ENCODE measurements at places on chromosomes 3 and 15. TPM values are rescaled to one million over a fixed set of nuclear protein-coding genes. Genes with fewer than 3 reads are reported as not detected.
A peak's percentile ranks its signal among the peaks of the same experiment; 100 is the strongest.

P2RY14 gene
- not detected for total RNA-seq

DNA sequence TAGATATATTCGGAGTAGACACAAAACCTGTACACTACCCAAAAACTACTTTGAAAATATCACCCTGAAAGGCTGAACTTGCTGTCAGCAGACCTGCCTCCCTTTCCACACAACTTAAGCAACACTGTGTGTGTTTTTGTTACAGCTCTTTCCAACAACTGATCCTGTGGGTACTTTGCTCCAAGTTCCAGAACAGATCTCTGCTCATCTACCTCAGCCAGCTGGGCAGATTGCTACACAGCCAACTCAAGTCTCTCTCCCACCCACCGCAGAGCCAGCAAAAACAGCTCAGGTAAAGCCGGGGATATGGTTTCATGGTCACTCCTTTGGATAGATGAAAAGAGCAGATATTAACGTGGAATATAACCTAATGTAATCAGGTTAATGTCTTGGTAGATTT, 19.7 kb upstream of the SLC22A13 start:
- H3K27me3 ChIP-seq = no peaks in the 10 kb centered on the region
- no peak overlapping the region for H3K27ac ChIP-seq
- no peak for DNase-seq
- peaks cover 11% of the 10 kb centered on the region for H3K4me1 ChIP-seq
- H3K4me3 ChIP-seq = no peak overlapping the region

- peaks cover 7% of the 10 kb centered on the region for H3K4me1 ChIP-seq
- peak; percentile 36 for DNase-seq
- H3K27me3 ChIP-seq = no peaks in the 10 kb centered on the region
Observed at GRCh38 chr15:96038650-96039049, 291.9 kb upstream of the NR2F2 start.

DNA sequence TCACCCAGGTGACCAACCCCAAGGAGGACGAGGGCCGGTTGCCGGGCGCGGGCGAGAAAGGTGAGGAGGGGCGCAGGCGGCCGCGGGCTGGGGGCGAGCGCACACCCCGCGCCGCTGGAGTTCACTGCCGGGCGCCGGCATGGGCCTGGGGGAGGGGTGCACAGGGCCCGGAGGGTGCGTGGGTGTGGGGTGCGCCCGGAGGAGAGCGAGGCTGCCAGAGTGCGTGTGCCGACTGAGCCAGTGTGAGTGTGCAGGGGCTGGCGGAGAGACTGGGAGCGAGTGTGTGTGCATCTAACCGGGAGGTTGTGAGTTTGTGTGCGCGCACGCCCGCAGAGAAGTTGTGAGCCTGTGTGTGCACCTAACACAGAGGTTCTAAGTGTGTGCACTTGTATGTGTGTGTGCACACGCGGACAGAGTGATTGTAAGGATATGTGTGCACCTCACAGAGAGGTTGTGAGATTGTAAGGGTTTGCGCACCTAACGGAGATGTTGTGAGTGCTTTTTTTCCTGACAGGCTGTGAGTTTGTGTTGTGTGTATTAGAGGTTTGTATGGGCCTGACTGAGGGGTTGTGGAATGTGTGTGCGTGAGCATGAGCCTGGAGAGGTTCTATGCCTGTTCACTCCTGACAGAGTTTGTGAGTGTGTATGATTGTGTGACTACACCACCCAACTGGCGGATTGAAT, 681 bp downstream of the CTDSPL start:
- H3K36me3 ChIP-seq = no peaks in the 10 kb centered on the region
- no peak overlapping the region for H3K27ac ChIP-seq
- no peaks in the 10 kb centered on the region for H3K27me3 ChIP-seq
- DNase-seq = peak; percentile 86
- H3K4me3 ChIP-seq = peak overlapping the region; percentile 92

TUSC7 gene
- not detected for total RNA-seq

GRCh38 chr3:123290962-123291361, 89.2 kb downstream of the SEC22A start:
- DNase-seq = no peak
- no peak overlapping the region for H3K4me3 ChIP-seq
- H3K27ac ChIP-seq = no peak overlapping the region

GRCh38 chr3:12750658-12751071, 8.4 kb downstream of the TMEM40 start:
- H3K4me3 ChIP-seq = no peak overlapping the region
- H3K27me3 ChIP-seq = no peaks in the 10 kb centered on the region
- H3K4me1 ChIP-seq = peaks cover 12% of the 10 kb centered on the region
- peak; percentile 84 for DNase-seq

- H3K27me3 ChIP-seq = no peaks in the 10 kb centered on the region
- DNase-seq = peak; percentile 91
- peak overlapping the region; percentile 90 for H3K27ac ChIP-seq
- peaks cover 29% of the 10 kb centered on the region for H3K4me1 ChIP-seq
Observed at GRCh38 chr3:108130701-108131474, 40.1 kb upstream of the CD47 start.

CFAP100 gene
- total RNA-seq = not detected

DNA sequence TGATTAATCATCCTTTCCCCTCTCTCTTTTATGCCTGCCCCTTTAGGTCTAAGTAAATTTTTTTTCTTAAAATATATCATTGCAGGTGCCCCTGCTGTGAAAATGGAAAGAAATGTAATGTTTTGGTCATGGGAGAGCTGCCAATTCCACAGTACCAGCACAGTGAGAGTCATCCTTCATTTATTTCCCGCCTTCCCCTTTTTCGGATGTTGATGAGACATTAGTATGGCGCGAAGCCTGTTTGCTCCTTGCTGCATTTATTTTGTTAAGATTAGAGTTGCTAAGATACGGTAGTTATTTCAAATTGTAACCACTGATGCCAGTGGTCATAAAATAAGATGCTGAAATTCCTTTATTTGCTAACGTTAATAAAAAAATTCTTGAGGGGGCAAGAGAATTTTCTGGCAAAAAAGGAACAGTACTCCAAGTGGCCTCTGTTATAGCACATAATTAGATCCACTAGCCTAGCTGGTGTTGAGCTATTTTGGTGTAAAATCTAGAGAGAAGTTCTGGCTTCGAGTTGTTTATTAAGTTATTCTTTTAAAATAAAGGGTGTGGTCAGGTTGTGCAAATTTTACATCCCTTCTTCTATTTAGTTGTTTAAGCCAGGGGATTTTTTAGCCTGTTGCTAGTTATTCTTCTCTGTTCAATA, 62.8 kb downstream of the MDFIC2 start:
- DNase-seq = peak; percentile 73
- no peaks in the 10 kb centered on the region for H3K36me3 ChIP-seq
- H3K4me3 ChIP-seq = no peak overlapping the region
- peak overlapping the region; percentile 29 for H3K27ac ChIP-seq
- H3K4me1 ChIP-seq = peaks cover 11% of the 10 kb centered on the region

DNA sequence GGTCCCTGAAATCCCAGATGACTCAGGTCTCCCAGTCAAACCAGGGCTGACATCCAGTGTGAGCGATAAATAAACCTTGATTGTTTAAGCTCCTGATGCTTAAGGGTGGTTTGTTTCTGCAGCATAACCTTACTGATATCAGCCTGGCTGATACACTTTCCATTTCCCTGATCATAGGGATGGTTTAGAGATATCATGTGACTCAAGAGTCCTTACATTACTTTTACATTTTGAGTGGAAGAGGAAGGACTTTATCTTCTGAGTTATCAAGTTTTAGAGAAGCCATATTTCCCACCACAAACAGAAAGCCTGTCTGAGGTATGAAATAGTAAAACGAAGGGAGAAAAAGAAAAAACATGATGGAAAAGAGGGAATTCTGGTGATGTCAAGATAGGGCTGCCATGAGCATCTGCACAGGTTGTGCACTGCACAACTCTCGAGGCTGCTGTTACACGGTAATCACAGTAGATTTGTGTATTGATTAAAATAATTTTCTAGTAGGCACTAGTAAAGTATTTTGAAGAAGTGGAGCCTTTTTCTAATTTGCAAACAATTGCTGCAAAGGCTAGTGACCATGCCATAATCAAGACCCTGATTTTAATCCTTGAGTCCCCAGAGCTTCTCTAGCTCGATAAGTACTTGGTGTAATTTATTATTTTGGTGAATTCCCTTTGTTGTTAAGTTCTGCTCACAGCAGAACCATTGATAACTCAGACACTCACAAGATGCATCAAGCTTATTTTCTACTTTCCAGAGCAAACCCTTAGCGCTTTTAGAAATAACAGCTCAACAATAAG, 34.1 kb upstream of the FBLN2 start:
- H3K27me3 ChIP-seq = no peaks in the 10 kb centered on the region
- H3K4me3 ChIP-seq = no peak overlapping the region

GRCh38 chr3:115853104-115853503, 229.8 kb downstream of the GAP43 start:
- no peak overlapping the region for H3K4me3 ChIP-seq
- H3K36me3 ChIP-seq = no peaks in the 10 kb centered on the region
- H3K27ac ChIP-seq = no peak overlapping the region
- H3K4me1 ChIP-seq = peaks cover 4% of the 10 kb centered on the region

GRCh38 chr15:92845126-92845508, 55.0 kb upstream of the CHD2 start:
- H3K4me3 ChIP-seq = no peak overlapping the region
- no peaks in the 10 kb centered on the region for H3K27me3 ChIP-seq
- H3K4me1 ChIP-seq = peaks cover 14% of the 10 kb centered on the region
- no peak overlapping the region for H3K27ac ChIP-seq
- H3K36me3 ChIP-seq = no peaks in the 10 kb centered on the region
- peak; percentile 28 for DNase-seq

GRCh38 chr3:12946649-12947316, 105.4 kb upstream of the RPL32 start:
- no peaks in the 10 kb centered on the region for H3K27me3 ChIP-seq
- no peak overlapping the region for H3K4me3 ChIP-seq
- no peak for DNase-seq
- no peaks in the 10 kb centered on the region for H3K36me3 ChIP-seq
- H3K4me1 ChIP-seq = peaks cover 30% of the 10 kb centered on the region

- no peak overlapping the region for H3K27ac ChIP-seq
- peaks cover 38% of the 10 kb centered on the region for H3K36me3 ChIP-seq
- no peaks in the 10 kb centered on the region for H3K27me3 ChIP-seq
- no peaks in the 10 kb centered on the region for H3K4me1 ChIP-seq
Observed at GRCh38 chr15:68783226-68784058, 37.3 kb downstream of the ANP32A start.

RTP1 gene
- total RNA-seq = not detected

GOLGA8S gene
- total RNA-seq = 0.14 TPM

GRCh38 chr3:10137178-10137577, 4.4 kb upstream of the VHL start:
- H3K27me3 ChIP-seq = no peaks in the 10 kb centered on the region
- H3K36me3 ChIP-seq = no peaks in the 10 kb centered on the region
- H3K4me1 ChIP-seq = no peaks in the 10 kb centered on the region
- no peak for DNase-seq
- no peak overlapping the region for H3K4me3 ChIP-seq
- H3K27ac ChIP-seq = no peak overlapping the region

GRCh38 chr3:171206283-171206682, 179.8 kb upstream of the SLC2A2 start:
- H3K36me3 ChIP-seq = no peaks in the 10 kb centered on the region
- H3K4me3 ChIP-seq = no peak overlapping the region
- H3K4me1 ChIP-seq = no peaks in the 10 kb centered on the region
- H3K27me3 ChIP-seq = no peaks in the 10 kb centered on the region

SHF gene
- 4.6 TPM for total RNA-seq

GRCh38 chr15:77027697-77028450, 32.9 kb downstream of the PSTPIP1 start:
- H3K27me3 ChIP-seq = no peaks in the 10 kb centered on the region
- no peaks in the 10 kb centered on the region for H3K36me3 ChIP-seq
- no peak for DNase-seq
- H3K4me1 ChIP-seq = peaks cover under 1% of the 10 kb centered on the region
- no peak overlapping the region for H3K27ac ChIP-seq
- H3K4me3 ChIP-seq = peak overlapping the region; percentile 29
